ENCODE measurements at places on chromosomes 6 and 20. TPM values are rescaled to one million over a fixed set of nuclear protein-coding genes. Genes with fewer than 3 reads are reported as not detected.

Gene MACROD2
- 0.78 TPM for total RNA-seq

Gene BTBD3
- total RNA-seq, result 15.4 TPM

Gene LHFPL5
- total RNA-seq, result not detected

Gene CRISP2
- not detected for total RNA-seq

Gene OXT
- 0.39 TPM for total RNA-seq

Gene MTFR2
- total RNA-seq, result 3.5 TPM

Gene ATP6V1G2
- total RNA-seq, result 1.8 TPM

Gene VNN1
- not detected for total RNA-seq

Gene SDC4
- 65.5 TPM for total RNA-seq

Gene NCR2
- total RNA-seq, result not detected

Gene DEF6
- 0.37 TPM for total RNA-seq

Gene SOX18
- total RNA-seq, result not detected

Gene STX11
- 1.5 TPM for total RNA-seq

Gene FILIP1
- 0.37 TPM for total RNA-seq

Gene MYCT1
- total RNA-seq, result not detected

Gene BHLHE23
- not detected for total RNA-seq

Gene GPR6
- total RNA-seq, result not detected

Gene PLCB4
- 1.5 TPM for total RNA-seq

Gene NEURL2
- 2.7 TPM for total RNA-seq

Gene HLA-DOB
- total RNA-seq, result 0.37 TPM

Gene PKIB
- 0.39 TPM for total RNA-seq

Gene TFAP2C
- total RNA-seq, result 1.2 TPM

Gene ABCF1
- total RNA-seq, result 42.2 TPM

Gene NRSN1
- total RNA-seq, result not detected

Gene HEY2
- not detected for total RNA-seq

Gene PI3
- total RNA-seq, result not detected

Gene LATS1
- total RNA-seq, result 21.7 TPM

Gene STMN3
- 8.8 TPM for total RNA-seq

Gene EFCAB8
- under 0.01 TPM for total RNA-seq

Gene ULBP3
- 17.3 TPM for total RNA-seq

Gene GGTLC1
- total RNA-seq, result not detected

Gene AVP
- not detected for total RNA-seq

Gene TAPBP
- total RNA-seq, result 73.9 TPM

Gene OR12D3
- not detected for total RNA-seq

Gene PDE10A
- 0.73 TPM for total RNA-seq

Gene DEFB129
- not detected for total RNA-seq

Gene C20orf173
- not detected for total RNA-seq
